ENCODE measurements at places on chromosomes 7 and 10.
A peak's percentile ranks its signal among the peaks of the same experiment; 100 is the strongest.

- peak; percentile 3 for DNase-seq
These were observed 29.9 kb downstream of the RNLS start for GRCh38 chr10:88553116-88553752.

- no peak for DNase-seq
These were observed 4.0 kb upstream of the NKX2-3 start for GRCh38 chr10:99528494-99529441.

- DNase-seq: no peak
These were observed 820 bp upstream of the NRG3 start for GRCh38 chr10:81873932-81874816.

- DNase-seq: no peak
These were observed 8.8 kb upstream of the SPAM1 start for GRCh38 chr7:123916240-123916724.

DNA sequence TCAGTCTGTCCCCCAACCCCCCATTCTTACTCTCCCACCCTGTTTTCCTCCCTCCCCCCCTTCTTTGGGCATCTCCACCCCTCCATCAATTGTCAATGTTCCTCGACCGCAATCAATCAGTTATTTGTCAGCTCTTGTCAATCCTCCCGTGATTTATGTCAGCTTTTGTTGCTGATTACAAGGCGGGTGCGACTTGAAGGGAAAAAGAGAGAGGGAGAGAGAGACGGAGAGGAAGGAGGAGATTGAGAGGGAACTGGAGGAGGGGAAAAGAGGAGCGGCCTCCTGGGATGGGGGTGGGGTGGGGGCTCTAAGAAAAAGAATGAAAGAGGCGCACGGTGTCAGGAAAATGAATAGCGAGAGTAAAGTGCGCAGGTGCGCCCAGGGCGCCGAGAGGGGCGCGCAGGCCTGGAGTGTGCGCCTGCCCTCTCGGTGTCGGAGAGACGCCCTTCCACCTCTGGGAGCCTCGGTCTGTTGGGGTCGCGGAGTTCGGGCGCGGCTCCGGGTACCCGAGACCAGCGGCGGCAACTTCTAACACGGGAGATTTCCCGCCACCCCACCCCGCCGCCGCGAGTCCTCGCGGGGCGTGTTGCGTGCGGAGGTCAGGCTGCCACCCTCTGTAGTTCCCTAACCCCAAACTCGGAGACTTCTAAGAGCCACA, 1.1 kb upstream of the ZNF503 start:
- no peak for DNase-seq

- no peak for DNase-seq
These were observed 2.2 kb upstream of the ATP6V1F start for GRCh38 chr7:128860158-128861073.
